ENCODE measurements at places on chromosomes 11 and 22.

GRCh38 chr22:48596111-48596850, 1231.4 kb downstream of the BRD1 start:
- DNase-seq = no peak

GRCh38 chr11:131430473-131431208, 60.2 kb downstream of the NTM start:
- DNase-seq = no peak

GRCh38 chr22:44260216-44261035, 52.3 kb downstream of the SHISAL1 start:
- DNase-seq = no peak

DNA sequence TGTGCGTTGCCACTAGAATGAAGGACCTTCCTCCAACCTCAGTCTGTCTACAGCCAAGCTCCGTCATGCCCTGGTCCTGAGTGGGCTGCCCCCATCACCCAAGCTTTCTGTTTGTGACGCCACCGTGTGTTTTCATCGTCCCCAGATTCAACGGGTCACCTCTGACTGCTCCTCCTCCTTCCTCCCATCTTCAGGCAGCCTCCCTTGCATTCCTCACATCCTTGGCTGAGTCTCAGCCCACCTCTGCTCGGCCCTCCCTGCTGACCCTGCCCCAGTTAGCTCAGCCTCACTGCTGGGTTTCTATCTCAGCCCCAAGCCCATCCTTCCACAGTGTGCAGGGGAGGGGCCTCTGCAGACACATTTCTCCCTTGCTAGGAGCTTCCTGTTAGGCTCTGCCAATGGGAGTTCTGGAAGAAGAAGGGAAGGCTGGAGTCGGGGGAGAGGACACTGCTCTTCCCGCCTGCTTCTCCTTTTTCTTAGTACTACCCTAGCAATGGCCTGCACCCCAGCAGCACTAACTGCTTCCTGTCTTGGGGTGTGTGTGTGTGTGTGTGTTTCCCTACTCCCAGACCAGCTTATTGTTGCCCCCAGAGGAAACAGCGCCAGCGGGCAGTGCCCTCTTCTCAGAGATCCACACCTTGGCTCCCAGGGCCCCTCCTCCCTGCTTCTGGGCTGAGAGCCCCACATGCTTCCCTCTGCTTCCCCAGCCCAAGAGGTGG, 5.2 kb downstream of the IFT27 start:
- DNase-seq = no peak

- no peak for DNase-seq
Measured at GRCh38 chr11:36073411-36074203, 129.7 kb downstream of the LDLRAD3 start.

DNA sequence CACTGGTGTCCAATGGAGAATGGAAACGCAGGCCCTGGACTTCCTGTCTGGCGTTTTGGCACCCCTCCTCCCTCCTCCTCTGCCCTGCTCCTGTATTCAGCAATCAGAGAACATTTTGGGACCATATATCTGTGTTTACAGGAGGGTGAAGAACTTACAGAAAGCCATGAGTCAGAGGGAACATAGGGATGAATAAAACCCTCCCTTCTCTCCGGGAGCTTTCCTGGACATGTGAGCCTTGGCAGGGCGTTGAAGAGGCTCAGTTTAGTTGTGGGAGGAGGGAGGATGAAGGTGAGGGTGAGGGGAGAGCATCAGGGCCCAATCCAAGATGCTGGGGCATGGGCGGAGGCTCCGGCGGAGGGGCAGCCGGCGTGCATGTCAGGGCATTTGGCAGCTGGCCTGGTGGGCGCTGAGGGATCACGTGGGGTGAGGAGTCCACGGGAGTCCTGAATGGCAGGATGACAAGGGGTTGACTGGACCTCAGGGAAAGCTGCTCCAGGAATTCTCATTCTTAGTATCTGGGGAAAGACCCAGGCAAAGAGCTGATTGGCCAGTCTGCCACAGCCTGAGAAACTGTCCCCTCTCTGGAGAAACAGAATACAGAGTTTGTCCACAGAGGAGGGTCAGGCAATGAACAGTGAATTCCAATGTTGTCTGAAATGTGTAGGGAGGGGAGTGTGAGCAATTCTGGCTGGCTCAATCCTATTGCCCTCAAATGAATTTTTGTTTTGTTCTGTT, 28.9 kb downstream of the MICAL2 start:
- DNase-seq = no peak

DNA sequence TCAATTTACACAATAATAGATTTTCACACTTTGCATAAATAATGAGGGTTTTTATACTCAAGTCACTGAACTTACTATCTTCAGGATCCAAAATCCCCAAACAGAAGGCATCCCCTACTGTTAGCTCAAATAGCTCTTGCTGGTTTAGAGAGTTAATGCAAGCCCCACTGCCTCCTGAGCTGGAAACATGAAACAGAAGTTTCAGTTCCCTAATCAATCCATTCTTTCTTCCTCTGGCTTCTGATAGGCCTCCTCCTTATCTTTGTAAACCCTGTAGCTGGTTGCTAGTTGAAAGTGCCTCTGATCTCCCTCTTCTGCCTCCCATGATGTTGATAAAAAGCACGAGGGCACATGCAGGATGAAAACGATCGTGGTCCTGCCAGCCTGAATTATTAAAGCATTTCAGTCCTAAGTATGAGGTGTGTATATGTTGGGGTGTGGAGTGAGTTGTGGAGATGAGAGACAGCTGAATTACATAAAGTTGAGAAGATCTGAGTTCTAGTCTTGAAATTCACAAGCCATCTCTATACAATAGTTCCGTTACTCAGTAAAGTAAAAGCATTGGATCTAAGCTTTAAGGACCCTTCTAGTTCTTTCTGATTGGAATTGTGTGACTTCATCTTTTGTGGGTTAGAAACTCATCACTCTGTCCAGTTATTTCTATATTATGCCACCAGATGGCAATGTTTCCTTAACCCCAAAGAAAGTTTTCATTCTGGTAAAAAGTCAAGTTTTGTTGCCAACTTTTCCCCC, 35.0 kb upstream of the EHF start:
- DNase-seq = no peak

GRCh38 chr11:119316729-119317591, at the start of gene MCAM:
Gene MCAM, minus strand, starts transcription at chr11:119317130. Its CDS starts 29 bp downstream, at chr11:119317101.
- no peak for DNase-seq

DNA sequence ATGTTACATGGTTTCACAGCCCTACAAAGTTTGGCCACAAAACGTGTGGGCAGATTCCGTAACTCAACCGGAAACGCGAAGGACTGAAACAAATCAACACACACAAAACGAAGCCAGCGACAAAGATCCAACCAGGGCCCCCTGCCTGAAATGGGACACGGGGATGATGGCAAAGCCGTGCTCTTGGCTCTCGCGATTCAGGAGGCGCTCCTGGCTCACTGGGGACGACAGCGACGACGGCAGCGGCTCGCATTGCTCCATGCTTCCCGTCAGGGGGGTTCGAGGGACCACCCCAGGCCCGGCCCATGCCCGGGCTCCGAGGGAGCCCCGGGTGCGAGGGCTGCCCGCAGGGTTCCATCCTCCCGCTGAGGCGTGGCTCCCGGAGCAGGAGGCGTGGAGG, 4786.8 kb upstream of the OR11H1 start:
- DNase-seq = no peak

GRCh38 chr22:43881091-43882061, 10.4 kb downstream of the PNPLA5 start:
- no peak for DNase-seq

- DNase-seq = no peak
Measured at GRCh38 chr11:61921446-61921845, 4.1 kb upstream of the RAB3IL1 start.

GRCh38 chr11:1297576-1298473, 11.6 kb downstream of the TOLLIP start:
- no peak for DNase-seq

- DNase-seq = no peak
Measured at GRCh38 chr11:106997227-106997626, 21.0 kb downstream of the GUCY1A2 start.

- no peak for DNase-seq
Measured at GRCh38 chr11:36361472-36361871, 65.4 kb downstream of the PRR5L start.

DNA sequence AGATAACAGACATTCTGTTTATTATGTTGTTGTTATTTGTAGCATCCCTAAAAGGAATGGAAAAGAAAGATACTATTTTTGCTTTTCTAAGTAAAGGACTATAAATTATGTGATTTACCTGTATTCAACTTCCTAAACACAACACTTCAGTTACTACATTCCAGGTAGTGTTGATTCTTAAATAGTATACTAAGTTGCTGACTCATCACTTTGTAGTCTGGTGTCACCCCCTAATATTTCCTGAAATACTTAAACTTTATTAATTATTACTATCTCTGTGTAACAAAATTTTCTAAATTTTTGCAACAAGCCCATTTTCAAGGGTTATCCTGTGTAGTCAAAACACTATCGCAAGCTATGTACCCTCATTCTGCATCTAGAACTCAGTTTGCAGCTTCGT, 7.0 kb downstream of the SYTL2 start:
- no peak for DNase-seq

DNA sequence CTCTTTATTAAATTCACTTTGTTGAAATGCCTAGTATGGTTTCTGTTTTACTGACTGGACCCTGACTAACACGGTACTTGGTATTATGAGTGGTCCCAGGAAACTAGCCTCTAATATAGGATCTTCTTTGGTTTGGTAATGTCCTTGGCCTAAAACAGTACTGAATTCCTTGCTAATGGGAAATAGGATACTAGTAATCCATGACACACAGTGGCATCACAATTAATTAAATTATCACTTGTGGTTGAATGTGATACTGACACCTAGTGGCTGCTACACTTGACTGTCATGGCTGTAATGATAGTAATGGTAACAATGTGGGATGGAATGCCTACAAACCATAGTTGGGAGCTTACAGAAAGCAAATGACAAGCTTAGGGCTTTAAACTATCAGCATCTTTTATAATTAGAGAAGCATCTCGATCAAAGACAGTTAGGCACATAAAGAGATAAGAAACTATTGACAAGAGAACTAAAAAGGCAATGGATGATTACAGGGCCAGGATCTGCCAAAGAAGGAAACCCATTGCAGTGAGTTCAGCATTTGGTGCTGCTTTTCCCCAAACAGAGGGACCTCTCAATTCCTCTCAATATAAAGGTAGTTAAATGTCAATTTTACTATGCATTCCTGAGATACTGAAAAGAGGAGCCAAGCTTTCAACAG, 8.6 kb downstream of the DNHD1 start:
- DNase-seq = no peak

- DNase-seq = no peak
Measured at GRCh38 chr11:124069429-124070401, 28.6 kb upstream of the OR10G7 start.

DNA sequence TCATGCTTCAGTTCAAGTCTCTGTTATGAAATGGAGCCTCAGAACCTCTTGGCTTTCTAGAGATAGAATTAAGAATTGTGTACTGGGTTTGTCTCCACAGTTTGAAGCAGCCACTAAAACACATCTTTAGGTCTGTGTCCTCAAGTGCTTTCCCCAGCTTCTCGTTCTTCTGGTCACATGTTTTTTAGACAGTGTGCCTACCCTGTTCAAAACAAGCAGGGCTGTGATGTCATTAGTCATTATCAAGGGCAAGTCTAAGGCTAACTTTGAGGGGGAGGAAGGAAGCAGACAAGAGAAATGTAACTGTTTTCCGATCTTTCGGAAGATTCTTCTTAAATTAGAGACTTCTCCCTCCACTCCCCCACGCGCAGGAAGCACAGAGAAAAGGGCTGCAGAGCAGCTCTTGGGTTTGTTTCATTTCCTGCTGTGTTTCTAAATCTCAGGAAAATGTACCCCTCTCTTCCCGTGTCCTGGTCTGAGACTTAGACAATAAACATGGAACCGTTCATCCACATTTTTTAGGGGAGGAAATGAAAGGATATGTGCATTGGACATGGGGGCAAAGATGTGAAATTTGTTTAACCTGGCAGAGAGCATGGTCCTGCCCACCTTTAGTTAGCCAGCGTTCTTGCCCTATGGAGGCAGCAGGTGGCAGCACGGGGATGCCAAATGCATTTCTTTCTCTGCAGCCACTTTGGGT, 3.1 kb downstream of the AKIP1 start:
- no peak for DNase-seq

DNA sequence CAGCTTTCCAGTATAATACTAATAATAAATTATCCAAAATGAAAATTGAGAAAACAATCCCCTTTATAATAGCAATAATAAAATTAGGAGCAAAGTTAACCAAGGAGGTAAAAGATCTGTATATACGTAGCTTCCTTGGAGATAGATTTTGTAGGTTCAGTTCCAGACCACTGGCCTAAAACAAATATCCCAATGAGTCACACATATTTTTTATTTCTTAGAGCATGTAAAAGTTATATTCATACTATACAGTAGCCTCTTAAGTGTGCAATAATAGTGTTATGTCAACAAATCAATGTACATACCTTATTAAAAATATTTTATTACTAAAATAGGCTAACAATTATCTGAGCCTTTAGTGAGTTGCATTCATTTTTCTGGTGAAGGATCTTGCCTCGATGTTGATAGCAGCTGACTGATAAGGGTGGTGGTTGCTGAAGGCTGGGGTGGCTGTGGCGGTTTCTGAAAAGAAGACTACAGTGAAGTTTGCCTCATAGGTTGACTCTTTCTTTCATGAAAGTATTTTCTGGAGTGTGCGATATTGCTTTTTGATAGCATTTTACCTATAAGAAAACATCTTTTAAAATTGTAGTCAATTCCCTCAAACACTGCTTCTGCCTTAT, 178.5 kb downstream of the ARHGAP42 start:
- no peak for DNase-seq

DNA sequence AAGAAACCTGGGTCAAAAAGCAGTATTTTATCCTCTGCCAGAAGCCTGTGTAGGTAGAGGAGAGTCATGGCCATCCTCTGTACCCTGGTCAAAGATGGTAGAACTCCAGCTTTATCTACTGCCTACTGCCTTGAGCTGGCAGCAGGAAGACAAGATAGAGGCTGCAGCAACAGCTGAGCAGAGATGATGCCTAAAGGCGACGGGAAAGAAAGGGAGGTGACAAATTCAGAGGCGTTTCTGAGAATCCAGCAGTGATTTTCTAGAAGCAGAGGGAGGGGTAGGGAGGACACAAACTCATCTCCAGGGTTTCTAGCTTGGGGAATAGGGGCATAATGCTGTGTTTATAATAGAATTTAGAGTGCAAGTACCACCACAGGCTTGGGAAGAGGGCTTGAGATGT, 15.5 kb upstream of the C1QTNF4 start:
- no peak for DNase-seq

GRCh38 chr11:16456366-16456765, 100.0 kb upstream of the SOX6 start:
- DNase-seq = no peak

- DNase-seq = no peak
Measured at GRCh38 chr11:30619767-30620166, 33.6 kb upstream of the MPPED2 start.

DNA sequence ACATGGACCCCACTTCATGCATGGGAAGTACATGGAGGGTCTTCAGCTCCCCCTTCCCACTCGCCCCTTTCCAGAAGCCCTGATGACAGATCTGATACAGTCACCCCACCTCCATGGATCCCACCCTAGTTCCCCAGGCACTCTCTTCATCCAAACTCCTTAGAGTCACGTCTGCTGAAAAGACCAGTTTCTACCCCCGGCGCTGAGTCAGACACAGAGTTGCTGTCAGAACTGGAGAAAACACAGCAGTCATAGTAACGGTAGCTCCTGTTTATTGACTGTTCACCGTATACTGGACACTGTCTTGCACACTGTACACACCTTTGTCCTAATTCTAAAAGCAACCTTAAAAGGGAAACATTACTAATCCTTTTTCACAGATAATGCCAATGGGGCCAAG, 29.1 kb downstream of the DRD2 start:
- no peak for DNase-seq

Measured in stimulated activated CD4-positive, alpha-beta T cell treated with anti-CD3 and anti-CD28 coated beads, TNF-alpha, amount 100 ng/mL, for 1 hour (primary cell).